ENCODE measurements at places on chromosomes 1 and 21.

GRCh38 chr1:223716302-223716862 is 4.0 kb downstream of the CAPN2 start:
- no peak for DNase-seq

DNA sequence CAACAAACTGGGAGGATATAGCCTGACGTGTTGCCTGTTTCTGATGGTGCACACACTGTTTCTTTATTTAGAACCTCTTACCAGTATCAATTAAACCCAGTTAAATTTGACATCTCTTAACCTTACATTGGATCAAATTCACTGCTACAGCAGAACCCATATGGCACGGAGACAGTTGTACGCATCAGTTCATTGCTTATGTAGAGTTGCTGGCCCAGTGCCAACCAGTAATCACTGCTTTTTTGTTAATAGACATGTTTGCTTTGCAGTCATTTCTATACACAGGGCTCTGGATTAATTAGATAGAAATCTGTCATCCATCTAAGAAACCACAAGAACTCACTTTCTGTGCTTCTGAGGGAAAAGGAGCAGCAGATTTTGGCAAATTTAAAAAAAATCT is 154.0 kb downstream of the RWDD3 start:
- no peak for DNase-seq

DNA sequence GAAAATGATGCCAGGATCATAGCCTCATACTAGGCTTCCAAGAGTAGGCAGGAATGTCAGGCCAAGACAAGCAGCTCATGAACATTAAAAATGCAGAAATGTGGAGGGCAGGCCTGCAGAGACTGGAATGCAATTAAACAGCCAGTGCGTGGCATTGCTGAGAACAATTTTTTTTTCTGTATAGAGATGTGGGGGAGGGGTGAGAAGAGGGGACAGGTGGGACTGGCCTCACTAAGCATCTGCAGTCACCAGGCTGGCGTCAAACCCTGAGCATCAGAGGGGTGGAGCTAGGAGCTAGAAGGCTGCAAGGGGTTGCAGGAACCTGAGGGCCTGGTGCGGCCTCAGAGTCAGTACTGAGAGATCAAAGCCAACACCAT is 114.1 kb downstream of the TNR start:
- DNase-seq: no peak

- DNase-seq: no peak
Measured at GRCh38 chr1:200483491-200484143, 73.8 kb upstream of the ZNF281 start.

DNA sequence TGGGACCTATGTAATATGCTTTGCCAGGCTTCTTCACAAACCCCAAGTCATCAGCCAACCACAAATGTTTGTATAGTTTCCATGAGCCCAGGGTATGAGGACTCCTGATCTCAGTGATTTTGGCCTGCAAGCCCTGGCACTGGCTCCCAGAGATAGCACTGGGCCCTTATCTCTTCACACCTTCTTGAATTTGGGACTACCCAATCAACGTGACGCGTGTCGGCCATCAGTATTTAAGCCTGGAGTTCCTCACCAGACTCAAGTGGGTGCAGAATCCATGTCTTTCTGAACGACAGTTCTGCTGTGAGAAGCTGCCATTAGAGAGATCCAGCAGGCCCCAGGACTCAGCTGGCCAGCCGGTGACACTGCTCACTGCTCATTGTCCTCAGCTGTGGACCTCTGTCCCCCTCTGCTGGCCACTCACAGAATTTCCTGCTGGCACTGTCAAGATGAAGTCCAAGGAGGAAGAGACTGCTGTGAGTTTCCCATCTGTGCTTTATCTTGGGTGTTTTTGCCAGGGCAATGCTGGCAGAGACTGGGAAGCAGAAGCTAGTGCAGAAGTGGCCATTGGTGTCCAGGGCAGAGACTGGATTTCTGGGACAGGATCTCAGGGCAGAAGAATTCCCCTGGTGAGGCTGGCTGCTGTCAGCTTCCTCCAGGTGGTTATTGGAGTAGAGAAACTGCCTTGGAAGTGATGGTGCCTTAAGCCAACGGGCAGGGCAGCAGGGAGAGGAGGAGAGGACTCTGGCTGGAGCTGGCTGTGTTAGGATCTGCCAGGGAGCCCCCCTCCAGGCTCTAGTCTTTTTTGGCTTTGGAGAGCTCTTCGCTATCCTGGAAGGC is 28.4 kb downstream of the TMCC2 start:
- DNase-seq: peak; percentile 92

GRCh38 chr1:234458352-234459017 is 20.5 kb downstream of the TARBP1 start:
- no peak for DNase-seq

GRCh38 chr1:211896958-211897357 is 66.4 kb upstream of the LPGAT1 start:
- DNase-seq: no peak

- no peak for DNase-seq
Measured at GRCh38 chr1:10701145-10701544, 95.3 kb downstream of the CASZ1 start.
